ENCODE measurements at places on chromosomes 2 and 18.

GRCh38 chr2:123451542-123451941, 573.5 kb upstream of the CNTNAP5 start:
- DNase-seq: no peak

- no peak for DNase-seq
Measured at GRCh38 chr2:127283275-127283674, 10.7 kb downstream of the ERCC3 start.

DNA sequence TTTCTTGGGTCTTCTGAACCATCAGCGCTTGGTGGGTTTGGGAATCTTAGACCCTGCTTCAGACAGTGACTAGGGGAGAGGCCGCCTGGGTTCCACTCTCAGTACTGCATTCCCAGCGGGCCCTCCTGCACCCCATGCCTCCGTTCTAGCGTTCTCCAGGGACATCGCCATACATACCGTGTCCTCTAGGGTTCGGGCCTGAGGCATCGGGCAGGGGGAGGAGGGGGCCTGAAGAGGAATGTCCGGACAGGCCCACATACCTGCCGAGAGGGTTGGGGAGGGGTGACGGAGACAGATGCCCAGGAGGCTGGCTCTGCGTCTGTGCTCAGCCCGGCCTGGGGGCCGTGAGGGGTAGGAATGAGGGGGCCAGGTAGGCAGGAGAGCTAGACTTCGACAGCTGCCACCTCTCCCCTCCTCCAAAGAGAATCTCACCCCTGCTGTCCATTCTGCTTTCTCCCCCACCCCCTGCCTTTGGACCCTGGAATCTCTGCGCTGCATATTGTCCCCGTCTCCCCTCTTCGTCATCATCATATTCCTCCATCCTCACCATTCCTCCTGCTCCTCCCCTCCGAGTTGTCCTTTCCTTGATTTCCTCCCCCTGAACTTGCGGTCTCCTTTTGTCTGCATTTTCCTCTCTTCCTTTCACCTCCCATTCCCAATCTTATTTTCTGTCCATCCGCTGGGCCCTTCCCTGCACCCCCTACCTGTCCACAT, 7.8 kb upstream of the WNT10A start:
- no peak for DNase-seq

- no peak for DNase-seq
Measured at GRCh38 chr2:72132981-72133720, 14.5 kb downstream of the CYP26B1 start.

DNA sequence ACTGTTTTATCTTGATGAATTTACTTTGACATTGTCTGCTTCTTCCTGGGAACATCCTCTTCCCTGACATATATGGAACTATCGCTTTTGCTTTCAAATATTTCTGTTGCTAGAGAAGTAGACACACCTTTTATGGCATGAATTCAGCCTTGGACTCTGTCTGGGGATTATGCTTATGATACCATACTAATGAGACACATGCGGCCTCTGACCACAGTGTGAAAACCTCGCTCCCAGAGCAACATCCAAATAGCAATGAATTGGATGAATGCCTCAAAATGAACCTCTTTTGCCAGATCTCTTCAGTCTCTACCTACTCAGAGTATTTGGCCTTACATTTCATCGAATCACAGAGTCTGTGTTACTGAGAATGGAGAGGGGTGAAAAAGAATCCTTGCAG, 70.9 kb downstream of the PIEZO2 start:
- DNase-seq: no peak
